Fibroblast of the aortic adventitia (primary cell): ENCODE measurements at places on chromosomes 3 and 15. TPM values are rescaled to one million over a fixed set of nuclear protein-coding genes. Genes with fewer than 3 reads are reported as not detected.
A peak's percentile ranks its signal among the peaks of the same experiment; 100 is the strongest.

The GOLGA8H gene
- total RNA-seq, result 0.63 TPM in 1 of 2 replicates, not detected in the other

DNA sequence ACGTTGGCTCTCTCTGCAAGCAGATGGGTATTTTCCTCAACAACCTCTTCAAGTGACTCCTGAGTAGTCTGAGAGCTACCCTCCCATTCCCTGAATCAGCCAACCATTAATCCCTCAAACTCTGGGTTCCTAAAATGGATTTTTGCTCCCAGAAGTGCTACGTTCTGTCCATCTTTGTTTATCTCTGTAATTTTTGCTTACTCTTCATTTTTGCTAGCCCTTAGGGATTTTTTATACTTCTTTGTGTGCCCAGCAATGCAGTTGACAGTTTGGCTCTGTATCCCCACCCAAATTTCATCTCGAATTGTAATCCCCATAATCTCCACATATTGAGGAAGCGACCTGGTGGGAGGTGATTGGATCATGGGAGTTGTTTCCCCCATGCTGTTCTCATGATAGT lies 35.4 kb upstream of the COL6A5 start:
- no peak for DNase-seq

DNA sequence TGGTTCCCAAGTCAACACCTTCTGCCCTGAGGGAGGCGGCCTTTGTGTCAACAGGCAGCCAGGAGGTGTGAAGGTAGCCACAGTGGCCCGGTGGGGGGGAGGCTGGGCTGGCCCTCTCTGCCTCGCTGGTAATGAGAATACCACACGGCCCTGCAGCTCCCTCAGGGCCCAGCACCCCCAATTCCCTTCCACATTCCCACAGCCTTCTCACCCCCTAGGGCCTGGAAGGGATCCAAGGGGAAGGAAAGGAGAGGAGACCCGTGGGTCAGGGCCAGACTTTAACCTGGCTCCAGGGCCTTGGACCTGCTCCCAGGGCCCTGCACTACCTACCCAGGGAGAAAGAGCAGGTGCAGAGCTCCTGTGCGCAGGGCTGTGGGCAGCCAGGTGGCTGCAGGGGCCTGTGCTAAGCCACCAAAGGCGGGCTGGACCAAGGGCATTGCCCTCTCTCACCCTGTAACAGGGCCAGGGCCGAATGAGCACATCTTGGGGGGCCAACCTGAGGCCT lies 8.7 kb upstream of the MESP2 start:
- no peak for DNase-seq

DNA sequence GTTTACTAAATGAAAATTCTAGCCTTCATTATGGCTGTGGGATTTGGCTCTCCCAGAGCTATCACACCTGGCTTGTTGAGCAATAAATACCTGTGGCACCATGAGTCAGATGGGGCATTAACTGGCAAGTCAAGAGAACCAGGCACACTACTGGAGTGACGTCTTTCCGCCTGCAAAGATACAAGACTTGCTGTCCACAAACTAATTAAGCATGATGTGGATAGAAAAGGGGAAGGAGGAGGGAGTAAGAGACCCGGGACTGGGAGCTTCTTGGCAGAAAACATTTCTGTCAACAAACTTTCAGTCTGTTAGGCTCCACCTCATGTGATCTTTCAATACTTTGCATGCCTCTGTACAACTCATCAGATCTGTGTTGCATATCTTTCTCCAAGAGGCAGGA lies 56.5 kb downstream of the CLDN1 start:
- DNase-seq, result peak; percentile 29

- peak; percentile 13 for DNase-seq
These were observed 93.2 kb upstream of the IGF1R start for GRCh38 chr15:98555173-98555515.

DNA sequence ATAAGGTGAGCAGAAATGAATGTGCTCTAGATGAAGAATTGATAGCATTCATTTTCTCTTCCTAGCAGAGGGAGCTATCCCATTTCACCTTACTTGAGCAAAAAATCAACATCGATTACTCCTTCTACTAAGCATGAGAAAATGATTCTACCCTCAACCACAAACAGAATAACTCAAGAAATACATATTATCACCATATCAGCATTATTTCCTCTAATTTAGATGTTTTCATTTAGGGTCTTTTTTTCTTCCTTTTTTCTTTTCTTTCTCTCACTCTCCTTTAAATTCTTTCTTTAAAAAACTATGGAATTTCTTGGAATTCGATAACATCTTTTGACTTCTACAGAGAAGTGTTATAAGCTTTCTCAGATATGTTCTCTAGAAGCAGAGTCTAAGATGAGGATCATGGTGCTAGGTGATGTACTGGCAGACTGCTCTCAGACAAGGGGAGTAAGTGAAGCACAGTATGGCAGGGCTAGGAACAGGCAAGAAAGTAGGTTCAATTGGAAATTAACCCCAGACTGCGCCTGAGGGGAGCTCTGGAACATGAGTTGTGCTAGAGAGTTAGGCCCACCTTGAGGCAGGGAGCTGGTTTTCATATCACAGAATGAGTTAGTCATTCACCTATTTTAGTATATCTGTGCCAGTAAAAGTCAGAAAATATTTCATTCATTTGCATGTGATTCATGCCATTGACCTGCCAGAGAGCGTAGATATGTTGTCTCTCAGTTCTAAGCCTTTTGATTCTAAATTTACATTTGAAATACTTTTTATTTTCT lies 279.2 kb upstream of the KCNH8 start:
- no peak for DNase-seq

GRCh38 chr3:52281981-52282801 lies 3.7 kb upstream of the WDR82 start:
- DNase-seq, result peak; percentile 48

DNA sequence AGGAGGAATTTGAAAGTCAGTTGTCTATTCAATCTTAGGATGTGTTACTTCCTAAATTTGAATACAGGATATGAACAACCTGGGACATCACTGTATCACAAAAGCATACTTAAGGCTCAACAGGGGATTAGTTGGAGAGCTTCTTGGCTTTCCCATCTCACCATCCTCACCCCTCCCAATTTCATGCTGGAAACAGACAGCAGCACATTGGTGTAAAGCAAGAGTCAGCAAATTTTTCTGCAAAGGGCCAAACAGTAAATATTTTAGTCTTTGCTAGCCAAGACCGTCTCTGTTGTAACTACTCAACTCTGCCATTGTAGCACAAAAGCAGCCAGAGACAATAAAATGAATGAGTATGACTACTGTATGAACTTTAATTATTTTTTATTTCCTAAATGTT lies 94.9 kb downstream of the ERC2 start:
- no peak for DNase-seq

- no peak for DNase-seq
These were observed 151.6 kb downstream of the RSRC1 start for GRCh38 chr3:158261371-158261991.

The RBP2 gene
- total RNA-seq, result not detected in 2 replicates

The AHSG gene
- not detected in 2 replicates for total RNA-seq

GRCh38 chr15:83538682-83539081 lies 91.5 kb downstream of the SH3GL3 start:
- peak; percentile 19 for DNase-seq

The THSD4 gene
- total RNA-seq, result 28.1 and 50.9 TPM in 2 replicates

The USP13 gene
- 14.4 and 36.8 TPM in 2 replicates for total RNA-seq

The FBN1 gene
- 984 and 4,431 TPM in 2 replicates for total RNA-seq

- no peak for DNase-seq
These were observed 268.2 kb upstream of the LYSMD4 start for GRCh38 chr15:100001405-100001804.

GRCh38 chr3:61442696-61443095 lies 118.7 kb upstream of the PTPRG start:
- peak; percentile 17 for DNase-seq

GRCh38 chr15:90055182-90055581 lies 47.1 kb downstream of the IDH2 start:
- DNase-seq, result no peak

GRCh38 chr3:64109438-64109837 lies 86.1 kb upstream of the PSMD6 start:
- no peak for DNase-seq

- no peak for DNase-seq
These were observed 195.2 kb downstream of the EFHB start for GRCh38 chr3:19738846-19739245.

GRCh38 chr15:80611543-80612080 lies 83.5 kb upstream of the ABHD17C start:
- DNase-seq, result no peak

DNA sequence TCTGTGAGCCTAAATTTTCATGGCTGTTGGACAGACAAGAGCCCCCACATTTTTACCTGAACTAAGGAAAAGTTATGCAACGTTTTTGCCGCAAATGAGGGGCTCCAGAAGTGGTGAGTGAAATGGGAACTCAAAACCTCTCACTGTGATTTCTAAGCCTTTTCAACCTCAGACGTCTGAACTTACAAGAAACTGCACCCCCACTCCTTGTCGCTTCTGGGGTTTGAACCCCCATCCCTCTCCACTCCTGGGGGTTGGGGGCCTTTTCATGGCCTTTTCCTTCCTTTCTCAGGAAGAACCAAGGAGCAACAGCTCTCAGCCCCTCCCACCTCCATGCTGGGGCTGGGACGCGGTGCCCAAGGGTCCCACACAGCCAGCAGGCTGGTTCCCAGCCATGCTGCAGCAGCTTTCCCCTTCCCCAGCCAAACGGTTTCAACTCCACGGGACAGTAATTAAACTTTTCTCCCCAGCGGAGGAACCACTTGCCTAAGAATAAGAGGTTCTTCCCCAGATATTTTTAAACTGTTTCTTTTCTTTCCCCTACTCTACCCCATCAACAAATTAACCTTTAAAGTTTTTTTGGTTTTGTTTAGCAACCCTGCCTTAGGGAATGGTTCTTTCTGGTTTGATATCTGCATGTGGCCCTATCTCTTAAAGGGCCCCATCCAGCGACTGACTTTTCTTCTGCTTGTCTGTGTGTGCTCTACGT lies 387.6 kb upstream of the CBLB start:
- DNase-seq, result no peak

The ADAMTSL3 gene
- total RNA-seq, result 1.4 and 2.0 TPM in 2 replicates

DNA sequence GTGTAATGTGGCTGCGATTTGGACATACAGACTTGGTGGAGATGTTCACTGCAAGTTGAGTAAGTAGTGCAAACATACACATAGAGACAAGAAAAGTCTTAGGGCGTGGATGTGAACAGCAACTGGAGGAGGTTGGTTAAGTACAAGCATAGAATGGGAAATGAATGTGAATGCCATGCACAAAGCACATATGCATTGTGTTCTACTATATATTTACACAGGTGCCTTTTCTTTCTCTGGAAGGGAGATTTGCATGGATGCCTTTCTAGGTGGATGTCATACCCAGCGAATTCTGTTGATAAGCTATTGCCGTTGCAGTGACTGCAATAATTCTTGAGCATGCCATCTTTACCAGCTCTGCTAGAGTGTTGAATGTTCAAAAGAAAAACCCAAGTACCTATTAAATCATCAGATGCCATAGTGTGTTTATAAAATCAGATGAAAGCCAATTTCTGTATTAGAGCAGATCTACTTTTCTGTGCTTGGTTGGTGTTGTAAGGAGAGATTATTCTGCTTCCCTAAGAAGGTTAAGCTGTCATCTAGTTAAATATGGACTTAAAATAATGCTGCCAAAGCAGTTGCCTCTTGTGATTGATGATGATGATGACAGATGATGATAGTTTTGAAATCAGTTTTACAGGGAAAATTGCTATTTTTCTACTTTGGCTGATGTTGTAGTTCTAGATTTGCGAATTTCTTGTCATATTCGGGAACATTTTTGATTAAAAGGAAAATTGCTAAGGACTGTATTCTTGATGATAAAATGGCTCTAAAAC lies 148.4 kb downstream of the CNTN4 start:
- DNase-seq, result no peak
